ENCODE measurements at places on chromosomes 3 and 15. TPM values are rescaled to one million over a fixed set of nuclear protein-coding genes. Genes with fewer than 3 reads are reported as not detected.

The ANKRD63 gene
- total RNA-seq, result not detected

The MESP1 gene
- 12.8 TPM for total RNA-seq

The EPHA3 gene
- total RNA-seq, result 3.9 TPM

The C3orf85 gene
- not detected for total RNA-seq

The SLC12A8 gene
- 9.8 TPM for total RNA-seq

The PLA2G4E gene
- not detected for total RNA-seq

The RTP3 gene
- not detected for total RNA-seq

The DPH6 gene
- total RNA-seq, result 25.2 TPM

The CCDC9B gene
- 9.4 TPM for total RNA-seq

The LMAN1L gene
- not detected for total RNA-seq

The GOLGA8J gene
- total RNA-seq, result 0.44 TPM

The ATOSA gene
- total RNA-seq, result 157 TPM

The GOLGA6L7 gene
- not detected for total RNA-seq

The ACKR2 gene
- 15.8 TPM for total RNA-seq

The CIP2A gene
- 5.1 TPM for total RNA-seq

The FAM131A gene
- total RNA-seq, result 26.5 TPM

The RASGRP1 gene
- total RNA-seq, result 1.3 TPM

The CRYGS gene
- 4.2 TPM for total RNA-seq

The KLHL40 gene
- not detected for total RNA-seq

The FBLN2 gene
- total RNA-seq, result 81.3 TPM

The SYNPR gene
- total RNA-seq, result not detected

The STXBP5L gene
- 0.33 TPM for total RNA-seq

The GRK7 gene
- 0.15 TPM for total RNA-seq

The RAB8B gene
- 46.2 TPM for total RNA-seq

The CDHR4 gene
- not detected for total RNA-seq

The LRTM1 gene
- total RNA-seq, result not detected

The SLC25A20 gene
- total RNA-seq, result 37.3 TPM

The TERC gene
- 194 TPM for total RNA-seq

The BBX gene
- 95.9 TPM for total RNA-seq

The VPS13C gene
- 117 TPM for total RNA-seq

The ZCWPW2 gene
- total RNA-seq, result 1.1 TPM

The GMNC gene
- total RNA-seq, result under 0.01 TPM

The CCDC12 gene
- total RNA-seq, result 50.2 TPM

The LRRN1 gene
- total RNA-seq, result 18.9 TPM

The TRPM1 gene
- not detected for total RNA-seq

The ERICH6 gene
- total RNA-seq, result 0.29 TPM

The SLC2A2 gene
- total RNA-seq, result not detected

The GALK2 gene
- total RNA-seq, result 64.1 TPM

The TMEM207 gene
- total RNA-seq, result not detected

The SAMD7 gene
- not detected for total RNA-seq

The ARF4 gene
- total RNA-seq, result 120 TPM

The STAC gene
- total RNA-seq, result 1.4 TPM

The CIDEC gene
- 153 TPM for total RNA-seq

The ERC2 gene
- total RNA-seq, result 1.3 TPM

The TGM5 gene
- 2.7 TPM for total RNA-seq

The NRROS gene
- total RNA-seq, result 4.3 TPM

The GABRR3 gene
- total RNA-seq, result not detected
